Stimulated activated CD8-positive, alpha-beta memory T cell treated with anti-CD3 and anti-CD28 coated beads, Interleukin-7, amount 100 ng/mL, for 1 hour (primary cell): ENCODE measurements at places on chromosomes 6 and 20.

DNA sequence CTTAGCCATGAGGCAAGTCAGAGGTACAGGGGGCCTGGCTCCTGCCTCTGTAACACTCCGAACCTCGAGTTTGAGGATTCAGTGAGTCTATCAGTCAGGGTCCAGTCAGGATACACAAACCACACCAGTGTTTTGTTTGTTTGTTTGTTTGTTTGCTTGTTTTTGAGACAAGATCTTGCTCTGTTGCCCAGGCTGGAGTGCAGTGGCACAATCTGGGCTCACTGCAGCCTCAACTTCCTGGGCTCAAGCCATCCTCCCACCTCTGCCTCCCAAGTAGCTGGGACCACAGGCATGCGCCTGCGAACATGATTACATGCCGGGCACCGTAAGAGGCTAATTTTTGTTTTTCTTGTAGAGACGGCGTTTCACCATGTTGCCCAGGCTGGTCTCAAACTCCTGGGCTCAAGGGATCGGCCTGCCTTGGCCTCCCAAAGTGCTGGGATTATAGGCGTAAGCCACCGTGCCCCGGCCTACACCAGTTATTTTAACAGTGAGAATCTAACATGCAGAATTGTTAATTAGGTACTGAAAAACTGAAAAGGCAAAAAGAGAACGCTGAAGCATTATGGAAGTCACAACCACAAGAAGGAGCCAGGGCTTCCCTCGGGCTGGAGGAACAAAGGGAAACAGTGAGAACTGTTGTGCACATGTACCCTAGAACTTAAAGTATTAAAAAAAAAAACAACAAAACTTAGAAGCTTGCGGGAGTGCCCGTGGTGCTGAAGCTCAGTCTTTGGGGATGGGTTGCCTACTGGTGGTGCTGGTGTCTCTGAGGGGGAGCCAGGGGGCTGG is 40.4 kb downstream of the SRSF3 start:
- no peak for DNase-seq

- no peak for DNase-seq
These were observed 3.7 kb downstream of the DNAAF9 start for GRCh38 chr20:3403741-3404140.

DNA sequence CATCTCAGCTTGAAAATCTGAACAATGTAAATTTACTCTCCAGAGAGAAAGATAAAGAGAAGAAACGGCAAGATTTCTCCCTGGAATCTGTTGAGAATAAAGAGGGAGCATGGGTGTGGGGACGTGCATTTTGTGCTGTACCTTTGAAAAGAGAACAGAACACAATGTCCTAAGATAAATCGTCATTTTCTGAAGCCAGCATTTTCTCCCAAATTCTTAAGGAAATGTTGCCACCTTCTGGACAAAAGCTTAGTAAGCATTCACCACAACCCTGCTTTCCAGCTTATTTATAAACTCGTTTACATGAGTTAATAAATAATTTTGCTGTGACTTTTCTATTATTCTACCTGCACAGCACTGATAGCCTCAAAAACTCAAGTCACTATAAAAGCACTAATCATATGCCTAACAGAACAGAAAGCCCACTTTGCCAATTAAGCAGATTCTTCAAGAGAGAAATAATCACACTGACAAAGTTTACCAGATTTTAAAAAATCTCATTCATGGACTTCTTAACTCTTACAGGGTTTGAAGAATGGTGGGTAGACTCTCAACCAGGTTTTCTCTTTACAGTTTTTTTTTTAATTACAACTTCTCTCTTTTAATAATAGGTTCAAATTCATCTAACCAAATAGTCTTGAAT is 155.8 kb downstream of the MBOAT1 start:
- no peak for DNase-seq

DNA sequence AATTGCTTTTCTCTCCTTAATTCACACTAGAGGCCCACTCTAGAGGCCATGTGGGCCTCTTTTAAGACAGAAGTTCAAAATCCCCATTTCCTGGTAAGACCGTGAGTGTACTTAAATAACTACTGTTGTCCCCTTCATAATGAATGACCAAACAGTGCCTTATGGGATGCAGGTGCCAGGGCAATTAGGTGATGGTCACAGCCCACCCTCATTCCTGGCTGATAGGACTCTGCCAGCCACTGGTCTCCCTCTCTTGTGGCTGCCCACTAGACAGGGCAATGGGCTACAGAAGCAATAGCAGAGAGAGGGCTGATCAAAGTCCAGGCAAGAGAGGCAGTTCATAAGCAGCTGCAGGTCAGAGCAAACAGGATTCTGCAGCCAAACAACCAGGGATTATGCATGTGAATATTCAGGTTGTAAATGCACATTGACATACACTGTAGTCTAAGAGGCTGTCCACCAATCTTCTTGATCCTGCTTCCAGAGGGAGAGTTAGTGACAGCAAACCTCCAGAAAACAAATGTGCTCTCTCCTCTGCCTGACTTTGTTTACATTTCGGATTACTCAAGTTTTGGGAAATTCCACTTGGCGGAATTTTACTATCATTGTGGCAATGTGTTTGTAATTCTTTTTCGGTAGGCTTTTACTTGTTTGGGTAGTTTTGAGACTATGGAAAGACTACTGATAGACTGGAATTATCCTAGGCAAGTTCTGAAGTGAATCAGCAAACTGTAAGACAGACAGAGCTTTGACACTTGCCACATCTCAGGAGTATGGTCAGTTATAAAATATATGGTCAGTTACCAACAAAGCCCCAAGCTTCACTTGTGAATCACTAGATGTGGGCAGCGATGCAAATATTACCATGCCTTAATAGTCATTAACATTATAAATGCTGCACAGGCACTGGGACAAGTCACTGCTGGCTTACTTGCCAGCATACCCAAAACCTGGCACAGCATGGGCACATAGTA is 12.8 kb downstream of the PTPRK start:
- no peak for DNase-seq

DNA sequence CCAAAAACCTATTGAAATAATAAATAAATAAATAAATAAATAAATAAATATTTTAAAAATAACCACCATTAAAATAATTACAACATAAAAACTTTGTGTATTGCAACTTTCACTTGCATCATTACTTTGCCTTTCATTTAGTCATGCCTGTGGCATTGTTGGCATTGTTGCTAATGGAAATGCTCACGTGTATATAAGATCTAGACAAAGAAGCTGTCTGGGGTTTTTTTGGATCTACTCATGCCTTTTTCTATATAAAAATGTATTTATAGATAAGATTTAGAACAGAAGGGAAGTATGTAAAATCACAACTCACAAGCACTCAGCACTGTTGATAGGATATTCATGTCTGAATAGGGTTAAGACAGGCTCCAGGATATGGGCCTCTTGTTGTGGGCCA is 27.9 kb downstream of the GFRA4 start:
- no peak for DNase-seq

DNA sequence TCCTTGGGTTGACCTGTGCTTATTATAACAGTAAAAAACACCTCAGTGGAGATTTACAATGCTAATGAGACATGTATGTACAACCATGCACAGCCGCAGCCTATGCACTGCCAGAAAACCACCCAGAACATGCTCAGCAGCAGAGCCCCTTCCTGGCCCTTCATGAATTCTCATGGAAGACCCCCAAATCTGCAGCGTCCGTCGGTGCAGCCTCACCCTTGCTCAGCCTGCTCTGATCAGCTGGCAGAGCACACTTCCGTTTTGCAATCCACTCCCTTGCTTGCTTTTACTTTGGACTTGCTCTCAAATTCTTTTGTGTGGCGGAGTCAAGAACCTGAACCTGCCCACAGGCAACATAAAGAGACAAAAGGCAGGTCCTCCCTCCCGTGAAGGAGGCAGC is 378.2 kb upstream of the SULF2 start:
- no peak for DNase-seq

DNA sequence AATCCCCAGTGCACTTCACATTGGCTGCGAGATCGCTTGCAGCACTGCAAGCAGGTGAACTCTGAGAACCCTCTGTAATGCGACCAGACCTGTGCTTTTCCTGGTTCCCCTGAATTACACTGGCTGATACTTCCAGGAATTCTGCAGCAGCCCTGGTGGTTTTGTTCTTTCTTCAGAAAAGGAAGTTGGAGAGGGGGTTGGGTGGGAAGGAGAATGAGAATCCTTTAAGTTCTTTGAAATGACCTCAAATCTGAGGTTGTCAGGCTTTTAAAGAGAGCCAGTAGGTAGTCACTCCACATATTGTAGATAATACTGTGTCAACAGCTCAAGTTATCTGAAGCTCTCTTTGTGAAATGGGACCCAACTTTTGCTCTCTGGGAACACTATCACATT is 62.4 kb downstream of the GCNT2 start:
- DNase-seq: no peak

DNA sequence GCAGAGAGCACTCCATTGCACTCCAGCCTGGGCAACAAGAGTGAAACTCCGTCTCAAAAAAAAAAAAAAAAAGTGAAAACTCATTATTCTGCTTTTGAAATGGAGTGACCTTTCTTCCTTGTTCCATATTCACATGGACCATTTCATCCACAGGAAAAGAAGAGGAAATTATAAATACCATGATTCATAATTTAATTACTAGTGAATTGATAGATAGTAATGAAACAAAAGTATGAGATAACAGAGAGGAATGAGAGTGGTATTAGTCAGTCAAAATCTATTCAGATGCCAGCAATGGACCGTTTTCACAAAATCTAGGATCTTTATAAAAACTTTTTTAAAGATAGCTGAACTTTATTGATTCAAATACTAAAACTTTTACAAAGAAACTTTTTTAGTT is 443.1 kb upstream of the FLRT3 start:
- DNase-seq: no peak

GRCh38 chr20:45850238-45850637 is 7.0 kb downstream of the ACOT8 start:
- DNase-seq: no peak

DNA sequence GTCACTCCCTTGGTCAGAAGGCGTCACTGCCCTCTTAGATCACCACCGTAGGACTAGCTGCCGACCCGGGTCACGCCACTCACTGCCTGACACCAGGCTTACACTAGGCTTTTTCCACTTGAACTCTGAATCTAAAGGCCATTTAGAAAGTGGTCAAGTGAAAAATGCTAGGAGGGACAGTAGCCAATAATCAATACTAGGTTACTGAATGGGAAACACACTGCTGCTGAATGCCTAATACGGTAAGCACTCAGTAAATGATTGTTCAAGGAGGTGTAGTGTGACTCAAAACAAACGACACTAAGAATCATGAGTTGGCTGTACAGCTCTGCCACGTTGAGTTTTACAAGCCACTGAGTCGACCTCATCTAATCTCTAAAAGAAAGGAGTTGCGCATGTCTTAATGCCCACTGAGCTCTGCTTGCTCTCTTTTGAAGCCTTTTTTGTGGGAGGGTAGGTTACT is 760 bp upstream of the IBTK start:
- DNase-seq: no peak

GRCh38 chr6:158069800-158070195 is 88.1 kb downstream of the SYNJ2 start:
- no peak for DNase-seq

GRCh38 chr20:22529150-22530019 is 55.0 kb downstream of the FOXA2 start:
- DNase-seq: no peak

DNA sequence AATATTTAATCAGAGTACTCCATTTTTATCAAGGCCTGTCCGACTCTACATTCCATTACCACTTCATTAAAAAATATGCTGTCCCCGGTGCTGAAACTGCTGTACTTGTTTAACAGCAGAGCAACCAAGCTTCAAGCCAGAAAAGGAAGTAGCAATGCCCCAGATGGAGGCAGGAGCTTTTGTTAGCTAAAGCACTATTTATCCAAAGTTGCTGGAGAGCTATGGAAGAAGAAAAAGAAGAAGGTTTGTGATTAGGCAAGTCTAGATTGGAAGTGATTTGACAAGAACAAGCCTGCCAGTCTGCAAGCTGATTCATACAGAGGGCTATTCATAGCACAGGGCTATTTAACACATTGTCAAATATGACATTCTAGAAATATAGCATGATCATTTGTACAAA is 160.9 kb upstream of the SPTLC3 start:
- DNase-seq: no peak

DNA sequence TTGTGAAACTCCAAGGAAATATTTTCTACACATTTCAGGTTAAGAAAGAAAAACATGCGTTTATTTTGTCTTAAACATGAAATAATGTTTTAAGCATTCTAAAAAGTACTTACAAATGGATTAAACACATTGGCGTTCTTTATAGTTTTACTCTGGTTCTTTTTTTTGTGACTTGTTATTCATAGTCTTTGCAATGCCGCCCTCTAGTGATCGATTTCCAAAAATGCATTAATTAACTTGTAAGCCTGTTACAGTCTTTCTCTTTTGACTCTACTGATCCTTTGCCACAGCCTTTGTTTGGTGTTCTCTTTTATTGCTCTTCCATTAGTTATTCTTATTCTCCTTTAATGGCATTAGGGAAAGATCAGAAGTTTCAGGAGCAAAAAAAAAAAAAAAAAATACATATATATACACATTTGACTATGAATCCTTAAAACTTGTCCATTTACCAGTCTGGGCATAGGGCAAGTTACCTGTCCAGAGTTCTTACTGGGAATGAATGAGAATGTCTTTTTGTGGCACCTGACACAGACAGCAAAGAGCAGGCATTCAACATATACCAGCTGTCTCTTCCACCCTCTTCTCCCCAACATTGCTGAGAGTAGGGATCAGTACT is 59.9 kb downstream of the MACROD2 start:
- no peak for DNase-seq

DNA sequence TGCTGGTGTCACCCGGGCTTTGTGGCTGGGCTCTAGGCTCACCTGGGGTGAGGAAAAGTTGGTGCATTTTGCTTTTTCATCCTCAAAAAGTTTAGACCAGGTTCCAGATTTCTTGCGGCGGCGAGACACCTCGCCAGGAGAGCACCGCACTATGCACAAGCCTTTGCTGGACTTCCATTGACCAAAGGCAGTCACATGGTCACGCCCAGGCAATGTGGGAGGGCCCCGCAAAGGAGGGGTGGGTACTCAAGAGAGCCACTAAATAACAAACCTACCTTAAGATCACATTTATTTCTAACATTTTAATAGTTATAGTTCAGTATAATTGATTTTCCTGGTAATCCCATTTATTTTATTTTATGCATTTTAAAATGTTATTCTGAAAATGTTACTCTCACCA is 3.0 kb upstream of the KIF16B start:
- no peak for DNase-seq

- no peak for DNase-seq
These were observed 77.5 kb upstream of the TRAF3IP2 start for GRCh38 chr6:111683157-111683556.

GRCh38 chr6:45640081-45640491 is 262.4 kb upstream of the SUPT3H start:
- no peak for DNase-seq

- DNase-seq: no peak
These were observed 55.9 kb downstream of the CBFA2T2 start for GRCh38 chr20:33545763-33546162.
